Cardiac septum (tissue), 1 donor: ENCODE measurements at places on chromosomes 13 and 19.

GRCh38 chr19:29089315-29089870, 123.6 kb downstream of the UQCRFS1 start:
- DNase-seq: no peak

DNA sequence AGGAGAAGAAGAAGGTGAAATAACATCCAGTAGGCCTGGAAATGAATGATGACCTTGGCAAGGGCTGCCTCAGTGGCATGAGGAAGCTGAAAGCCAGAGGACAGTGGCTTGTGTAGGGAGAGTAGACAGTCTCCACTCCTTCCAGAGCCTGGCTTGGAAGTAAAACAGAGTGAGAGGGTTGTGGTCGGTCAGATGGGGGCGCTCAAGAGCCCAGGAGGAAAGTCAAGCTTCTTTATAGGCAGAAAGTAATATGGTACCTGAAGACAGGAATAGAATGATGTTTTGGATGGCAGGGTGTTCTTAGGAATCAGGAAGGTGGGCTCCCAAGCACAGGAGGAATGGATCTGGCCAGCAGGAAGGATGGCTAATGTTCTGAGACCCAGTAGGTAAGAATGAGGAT, 75.1 kb upstream of the TSC22D1 start:
- DNase-seq: no peak

GRCh38 chr19:11323601-11324078, 15.8 kb downstream of the RAB3D start:
- no peak for DNase-seq

GRCh38 chr13:30443957-30444404, 21.7 kb downstream of the UBE2L5 start:
- no peak for DNase-seq

- DNase-seq: no peak
These were observed 1314.6 kb downstream of the EFNB2 start for GRCh38 chr13:105220881-105221280.

DNA sequence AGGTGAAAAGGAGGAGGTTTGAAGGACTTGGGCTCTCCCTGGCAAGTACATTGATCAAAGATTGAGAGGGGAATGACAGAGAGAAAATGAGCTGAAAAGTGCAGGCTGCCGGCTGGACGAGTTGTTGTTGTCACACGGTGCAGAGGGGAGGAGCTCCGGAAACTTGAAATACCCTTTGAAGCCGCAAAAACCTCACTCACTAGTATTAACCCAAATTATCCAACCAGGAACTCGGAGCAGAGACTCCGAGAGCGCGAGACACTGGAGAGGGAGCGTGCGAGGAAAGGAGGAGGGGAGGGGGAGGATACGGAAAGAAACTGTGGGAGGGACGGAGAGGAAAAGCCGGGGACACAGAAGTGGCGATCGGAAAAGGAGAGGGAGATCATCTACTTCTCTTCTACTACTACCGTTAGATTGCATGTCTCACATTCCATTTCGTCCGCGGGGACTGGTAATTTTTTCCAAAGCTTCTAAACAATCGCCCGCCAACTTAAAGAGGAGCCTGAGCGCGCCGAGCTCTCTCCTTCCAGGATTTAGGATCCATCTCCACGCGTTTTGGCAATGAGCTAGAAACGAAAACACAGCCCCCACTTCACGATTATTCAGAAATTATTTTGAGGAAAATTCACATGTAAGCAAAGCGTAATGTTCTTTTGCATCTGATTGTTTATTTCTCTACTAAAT, at the start of gene DACH1:
Gene DACH1 (minus strand): TSS at position 74 of the 684 bp plus-strand sequence.
- no peak for DNase-seq

- no peak for DNase-seq
These were observed 45.9 kb upstream of the KCTD15 start for GRCh38 chr19:33750587-33751435.

DNA sequence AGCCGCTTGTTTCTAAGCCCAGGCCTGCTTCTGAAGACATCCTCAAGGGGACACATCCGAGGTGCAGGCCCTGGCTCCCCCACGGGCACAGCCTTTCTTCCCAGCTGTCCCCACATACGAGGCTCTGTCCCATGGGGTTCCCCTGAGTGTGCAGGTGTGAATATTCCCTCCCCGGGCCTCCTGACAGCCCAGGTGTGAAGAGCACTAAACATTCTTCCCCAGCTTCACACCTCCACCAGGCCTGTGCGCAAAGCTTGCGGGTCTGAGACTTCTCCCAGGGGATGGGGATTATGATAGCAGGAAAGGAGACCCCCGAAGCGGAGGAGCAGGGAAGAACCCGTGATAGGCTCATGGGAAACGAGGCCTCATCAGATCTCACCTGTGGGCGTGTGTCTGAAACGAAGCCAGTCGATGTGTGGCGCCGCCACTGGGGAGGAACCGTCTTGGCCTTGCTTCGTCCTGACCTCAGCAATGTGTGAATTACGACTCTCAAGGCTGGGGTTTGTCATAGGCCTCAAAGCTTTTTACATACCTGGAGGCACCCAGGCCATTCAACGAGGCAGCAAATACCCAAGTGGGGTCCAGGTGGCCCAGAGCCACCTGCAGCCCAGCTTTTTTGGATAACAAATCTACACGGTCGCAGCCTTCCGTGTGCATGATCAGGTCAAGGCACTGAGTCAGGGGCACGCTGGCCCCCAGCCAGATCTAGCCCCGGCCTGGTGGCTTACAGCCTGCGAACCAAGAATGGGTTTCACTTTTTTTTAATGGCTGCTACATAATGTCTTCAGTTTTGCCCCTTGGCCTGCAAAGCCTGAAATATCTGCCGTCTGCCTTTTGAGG, 134.3 kb downstream of the STK24 start:
- no peak for DNase-seq

DNA sequence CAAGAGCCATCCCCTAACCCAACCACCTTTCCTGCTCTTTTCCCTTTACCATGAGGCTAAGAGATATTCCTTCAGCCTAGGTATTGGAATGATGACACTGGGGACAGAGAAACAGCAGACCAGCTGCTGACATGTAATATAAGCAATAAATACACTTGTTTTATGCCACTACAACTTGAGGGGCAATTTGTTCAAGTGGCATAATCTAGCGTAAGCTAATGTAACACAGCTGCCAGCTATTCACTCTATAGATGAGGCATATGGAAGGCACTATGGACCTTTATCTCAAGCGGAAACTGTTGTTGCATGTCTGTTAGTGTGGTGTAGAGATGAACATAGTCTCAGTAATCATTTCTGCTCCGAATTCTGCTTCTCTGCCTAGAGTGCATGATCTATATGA, 111.1 kb downstream of the STARD13 start:
- DNase-seq: no peak

- no peak for DNase-seq
These were observed 29.8 kb upstream of the PABPC3 start for GRCh38 chr13:25065974-25066770.

- no peak for DNase-seq
These were observed 121.0 kb downstream of the MRPL57 start for GRCh38 chr13:21297447-21297846.

- DNase-seq: no peak
These were observed 425.5 kb downstream of the RFC3 start for GRCh38 chr13:34243403-34243802.

GRCh38 chr13:113942591-113943103, 31.2 kb downstream of the C13orf46 start:
- DNase-seq: no peak

- DNase-seq: no peak
These were observed 1175.8 kb downstream of the UQCRFS1 start for GRCh38 chr19:28037186-28037585.

DNA sequence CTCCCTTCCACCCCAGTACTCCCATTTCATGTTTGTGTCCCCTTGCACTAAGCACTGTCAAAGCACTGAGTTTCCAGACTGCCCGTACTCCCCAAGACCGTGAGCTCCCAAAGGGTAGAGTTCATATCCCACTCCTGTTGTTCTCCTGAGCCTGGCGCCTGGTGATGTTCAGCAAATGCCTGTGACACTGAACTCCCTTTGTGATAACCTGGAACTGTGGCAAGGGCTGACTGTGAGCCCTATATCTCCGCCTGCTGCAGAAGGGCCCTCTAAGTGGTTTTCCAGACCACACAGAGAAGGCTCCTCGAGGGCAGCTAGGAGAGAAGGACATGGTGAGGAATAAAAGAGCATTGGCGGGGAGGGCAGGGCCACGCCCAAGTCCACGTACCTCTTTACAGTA, 67.5 kb downstream of the ATP7B start:
- DNase-seq: peak; percentile 63

GRCh38 chr19:36939153-36939552, 23.0 kb downstream of the ZNF568 start:
- DNase-seq: no peak

GRCh38 chr19:17305517-17306284, at the start of gene MRPL34:
TSS of gene MRPL34 (plus strand) at chr19:17305872. CDS start at chr19:17305893, 21 bp downstream.
- peak; percentile 97 for DNase-seq

GRCh38 chr19:19743176-19743575, 10.3 kb upstream of the ZNF14 start:
- no peak for DNase-seq

- no peak for DNase-seq
These were observed 129.6 kb upstream of the FRY start for GRCh38 chr13:31901985-31902384.

DNA sequence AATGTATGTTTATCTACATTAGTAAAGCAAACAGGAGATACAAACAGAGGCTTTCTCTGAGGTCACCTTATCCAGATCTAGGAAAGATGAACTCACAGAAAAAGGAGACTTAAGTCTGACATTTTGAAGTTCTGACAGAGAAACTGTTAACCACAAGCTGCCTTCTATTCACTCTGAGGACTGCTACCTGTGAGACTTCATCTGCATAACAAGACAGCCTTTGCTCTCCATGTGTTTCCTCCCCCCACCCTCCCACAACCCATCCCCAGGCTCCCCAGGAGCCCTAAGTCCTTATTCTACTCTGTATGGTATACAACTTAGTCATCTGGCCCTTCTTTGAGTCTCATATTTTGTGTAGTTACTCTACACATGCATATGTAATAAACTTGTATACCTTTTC, 699.0 kb downstream of the FGF9 start:
- no peak for DNase-seq

DNA sequence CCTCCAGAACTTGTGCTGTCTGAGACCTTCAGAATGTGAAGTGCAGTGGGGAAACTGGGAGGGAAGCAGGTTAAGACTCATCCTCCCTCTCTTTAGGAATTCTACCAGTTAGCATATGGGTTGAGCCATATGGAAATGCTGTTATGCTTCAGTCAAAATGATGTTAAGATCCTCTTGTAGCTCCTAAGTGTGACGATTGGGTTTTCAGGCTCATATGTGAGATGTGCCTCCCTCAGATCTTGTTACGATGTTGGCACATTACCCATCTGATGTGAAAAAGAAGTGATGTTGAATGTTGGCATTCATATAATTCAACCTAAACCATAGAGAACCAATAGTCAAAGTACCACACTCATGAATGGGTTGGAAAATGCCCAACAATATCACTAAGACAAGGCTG, 67.8 kb upstream of the IPO5 start:
- DNase-seq: no peak

GRCh38 chr13:89751432-89751930, 1596.0 kb upstream of the MIR17HG start:
- DNase-seq: no peak
